ENCODE measurements at places on chromosomes 7 and 10.

DNA sequence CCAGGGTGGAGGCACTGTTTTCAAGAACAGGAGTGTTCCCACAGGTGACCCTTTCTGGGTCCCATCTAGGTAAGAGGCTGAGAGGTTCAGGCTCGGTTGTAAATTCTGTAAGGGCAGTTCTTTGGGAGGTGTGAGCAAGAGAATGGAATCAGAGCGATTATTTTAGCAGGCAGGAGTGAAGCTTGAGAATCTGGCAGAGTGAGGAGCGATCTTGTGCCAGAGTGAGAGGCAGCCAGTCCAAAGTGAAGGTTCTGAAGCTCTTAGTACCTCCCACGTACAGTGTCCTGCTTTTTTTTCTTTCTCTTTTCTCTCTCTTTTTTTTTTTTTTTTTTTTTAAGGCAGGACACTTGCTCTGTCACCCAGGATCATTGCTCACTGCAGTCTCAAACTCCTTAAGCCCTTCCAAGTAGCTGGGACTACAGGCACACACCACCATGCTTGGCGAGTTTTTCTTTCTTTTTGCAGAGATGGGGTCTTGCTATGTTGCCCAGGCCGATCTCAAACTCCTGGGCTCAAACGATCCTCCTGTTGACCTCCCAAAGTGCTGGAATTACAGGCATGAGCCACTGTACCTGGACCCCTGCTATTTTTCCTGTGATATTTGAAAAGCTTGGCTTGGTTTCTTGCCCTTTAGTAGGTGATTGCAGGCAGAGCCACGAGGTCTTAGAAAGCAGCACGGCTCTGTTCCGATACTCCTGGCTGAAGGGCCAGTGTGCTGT is 10.9 kb downstream of the POR start:
- no peak for DNase-seq

DNA sequence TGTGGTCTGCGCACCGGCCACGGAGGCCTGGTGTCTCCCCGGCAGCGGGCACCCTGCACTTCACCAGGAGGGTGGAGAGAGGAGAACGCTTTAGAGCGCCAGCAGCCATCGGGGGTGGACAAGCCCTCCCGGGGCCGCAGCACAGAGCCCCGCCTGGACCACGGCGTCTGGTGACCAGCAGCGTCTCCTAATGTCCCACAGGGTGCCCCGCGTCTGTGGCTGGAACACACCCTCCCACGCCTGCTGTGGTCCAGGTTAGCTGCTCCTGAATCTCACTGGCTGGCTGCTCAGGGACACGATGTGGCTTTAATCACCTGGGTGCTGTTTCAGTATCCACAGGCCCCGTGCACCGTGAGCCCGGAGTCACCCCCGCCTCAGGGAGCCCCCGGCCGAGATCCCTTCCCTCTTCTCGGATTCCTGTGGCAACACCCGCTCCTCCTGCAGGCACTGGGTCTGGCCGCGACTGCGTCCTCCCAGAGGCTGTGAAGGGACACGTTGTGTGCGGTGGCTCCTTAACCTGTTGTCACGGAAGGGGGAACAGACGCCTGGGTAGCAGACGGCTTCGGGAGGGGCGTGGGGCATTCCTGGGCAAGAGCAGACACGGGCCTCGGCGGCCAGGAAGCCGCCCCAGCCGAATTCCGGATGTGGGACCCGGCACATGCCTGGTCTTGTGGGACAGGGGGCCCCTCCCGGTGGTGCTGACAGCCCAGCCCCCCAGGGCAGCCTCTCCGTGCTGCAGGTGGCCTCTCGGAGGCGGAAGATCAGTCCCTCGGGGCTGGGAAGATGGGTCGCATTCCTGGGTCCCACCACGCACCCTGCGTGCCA is 78.9 kb downstream of the FOXL3 start:
- no peak for DNase-seq

- DNase-seq = no peak
Observed at GRCh38 chr7:131501422-131501821, 55.0 kb downstream of the PODXL start.

- DNase-seq = no peak
Observed at GRCh38 chr10:34699904-34700517, 115.1 kb downstream of the PARD3 start.

- DNase-seq = no peak
Observed at GRCh38 chr10:20745556-20746375, 151.3 kb downstream of the NEBL start.

- DNase-seq = no peak
Observed at GRCh38 chr7:6257675-6258074, 14.7 kb downstream of the CYTH3 start.

GRCh38 chr7:87253589-87254087 is 34.1 kb upstream of the TMEM243 start:
- no peak for DNase-seq

- no peak for DNase-seq
Observed at GRCh38 chr10:108970016-108970415, 953.3 kb downstream of the XPNPEP1 start.

- no peak for DNase-seq
Observed at GRCh38 chr7:131540491-131541162, 15.8 kb downstream of the PODXL start.

DNA sequence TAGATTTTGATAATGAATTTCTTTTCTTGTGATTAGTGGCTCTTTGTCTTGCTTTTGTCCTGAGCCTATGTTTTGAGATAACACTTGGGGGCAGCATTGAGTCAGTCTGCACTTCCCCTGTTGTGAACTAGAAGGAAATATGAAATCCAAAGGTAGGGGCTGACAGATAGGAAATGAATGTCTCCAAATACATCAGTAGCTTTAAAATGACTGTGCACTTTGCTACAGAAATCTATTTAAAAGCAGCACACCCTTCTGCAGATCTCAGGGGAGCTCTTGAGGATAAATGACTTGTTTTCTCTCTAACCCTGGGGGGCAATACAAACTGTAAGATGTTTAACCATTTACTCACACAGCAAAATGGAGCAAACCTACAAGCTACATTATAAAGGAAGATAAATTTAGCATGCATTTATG is 176.0 kb upstream of the MYO3A start:
- DNase-seq = no peak

- DNase-seq = no peak
Observed at GRCh38 chr7:1175967-1176851, 16.2 kb upstream of the ZFAND2A start.

GRCh38 chr7:24444666-24445440 is 128.4 kb upstream of the PALS2 start:
- DNase-seq = no peak

GRCh38 chr10:98460837-98461499 is 14.2 kb upstream of the HPS1 start:
- DNase-seq = no peak

DNA sequence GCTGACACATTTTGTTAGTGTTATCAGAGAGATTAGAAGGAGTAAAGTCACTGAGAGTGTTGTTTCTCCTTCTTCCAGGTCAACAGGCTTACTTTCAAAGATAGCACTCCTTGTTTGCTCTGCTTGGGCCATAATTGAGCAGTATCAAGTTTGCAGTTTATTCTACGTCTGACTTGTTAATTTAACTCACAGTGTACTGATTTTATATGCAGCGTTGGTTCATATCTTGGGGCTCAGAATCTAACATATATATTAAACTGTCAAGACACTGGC is 430.2 kb downstream of the EXOC4 start:
- DNase-seq = no peak

GRCh38 chr10:58175990-58176900 is 91.4 kb downstream of the IPMK start:
- no peak for DNase-seq

- DNase-seq = no peak
Observed at GRCh38 chr10:121696854-121697253, 98.6 kb upstream of the FGFR2 start.

DNA sequence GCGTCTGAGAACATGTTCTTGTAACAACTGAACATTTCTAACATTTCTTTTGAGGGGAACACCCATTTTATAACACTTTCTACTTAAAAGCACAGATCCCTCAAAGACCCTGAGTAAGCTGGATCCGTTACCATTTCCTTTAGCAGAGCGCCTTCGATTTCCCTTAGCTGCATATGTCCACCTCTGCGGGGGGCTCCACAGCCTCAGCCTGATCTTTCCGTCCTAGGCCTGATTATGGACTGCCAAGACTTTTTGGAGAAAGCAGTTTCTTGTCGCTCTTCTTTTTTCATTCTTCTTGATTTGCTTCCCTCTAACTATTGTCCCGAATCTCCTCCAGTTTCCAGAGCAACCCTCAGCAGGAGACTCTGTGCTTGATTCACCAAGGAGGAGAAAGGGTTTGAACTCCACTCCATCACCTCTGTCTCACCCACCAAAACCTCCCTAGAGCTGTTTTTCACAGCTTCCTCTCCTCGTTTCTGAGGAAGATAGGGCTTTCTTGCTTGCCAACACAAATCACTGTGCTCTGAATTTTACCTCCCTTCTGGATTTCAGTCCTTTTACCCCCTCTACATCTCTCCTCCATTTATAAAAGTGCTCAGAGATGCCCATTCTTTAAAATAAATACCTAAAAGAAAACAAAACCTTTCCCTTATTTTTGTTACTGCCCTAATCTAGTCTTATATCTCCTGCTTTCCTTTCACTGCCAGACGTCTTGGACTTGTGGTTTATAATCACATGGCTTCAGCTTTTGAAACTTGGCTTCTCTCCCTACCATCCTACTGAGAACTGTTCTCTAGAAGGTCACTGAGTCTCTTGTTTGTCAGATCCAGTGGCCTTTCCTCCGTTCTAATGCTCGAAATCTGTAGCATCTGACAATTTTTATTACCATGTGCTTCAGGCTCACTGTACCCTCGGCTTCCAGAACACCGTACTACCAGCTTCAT is 30.5 kb upstream of the ZRANB1 start:
- no peak for DNase-seq

GRCh38 chr10:103648636-103649532 is 155.4 kb downstream of the NEURL1 start:
- no peak for DNase-seq

DNA sequence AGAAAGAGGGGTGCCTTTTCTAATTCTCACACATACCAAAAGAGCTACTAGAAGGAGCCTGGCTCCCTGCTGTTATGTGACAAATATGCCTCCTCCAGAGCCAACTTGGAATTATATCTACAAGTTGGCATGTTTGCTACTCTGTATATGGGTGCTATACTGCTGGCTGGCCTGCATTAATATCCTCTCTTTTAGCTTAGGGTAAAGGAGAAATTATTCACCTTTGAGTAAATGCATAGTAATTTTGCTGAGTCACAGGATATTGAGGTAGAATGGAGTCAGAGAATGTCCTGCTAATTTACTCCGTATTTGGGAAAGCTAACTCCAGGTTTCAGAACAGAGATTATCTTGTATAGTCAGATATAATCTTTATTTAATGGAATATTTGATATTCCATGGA is 24.2 kb upstream of the LIPN start:
- no peak for DNase-seq

- no peak for DNase-seq
Observed at GRCh38 chr7:94133460-94133859, 129.3 kb upstream of the BET1 start.

DNA sequence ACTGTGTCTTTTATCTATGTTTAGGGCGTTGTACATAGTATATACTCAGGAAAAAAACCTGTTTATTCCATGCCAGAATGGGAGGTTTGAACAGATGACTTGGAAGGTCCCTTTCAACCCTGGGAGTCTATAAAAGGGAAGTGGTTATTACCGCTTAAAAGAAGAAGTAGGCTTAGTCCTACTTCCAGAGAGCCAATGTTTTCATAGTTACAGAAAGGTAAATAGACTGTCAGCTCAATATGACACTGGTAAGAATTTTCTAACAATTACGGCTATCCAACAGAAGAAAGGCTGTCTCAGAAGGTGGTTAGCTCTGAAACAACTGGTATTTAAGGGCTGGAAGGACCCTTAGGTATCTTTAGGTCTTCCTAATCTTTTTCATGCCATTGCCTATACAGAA is 1.1 kb upstream of the TFAM start:
- no peak for DNase-seq

DNA sequence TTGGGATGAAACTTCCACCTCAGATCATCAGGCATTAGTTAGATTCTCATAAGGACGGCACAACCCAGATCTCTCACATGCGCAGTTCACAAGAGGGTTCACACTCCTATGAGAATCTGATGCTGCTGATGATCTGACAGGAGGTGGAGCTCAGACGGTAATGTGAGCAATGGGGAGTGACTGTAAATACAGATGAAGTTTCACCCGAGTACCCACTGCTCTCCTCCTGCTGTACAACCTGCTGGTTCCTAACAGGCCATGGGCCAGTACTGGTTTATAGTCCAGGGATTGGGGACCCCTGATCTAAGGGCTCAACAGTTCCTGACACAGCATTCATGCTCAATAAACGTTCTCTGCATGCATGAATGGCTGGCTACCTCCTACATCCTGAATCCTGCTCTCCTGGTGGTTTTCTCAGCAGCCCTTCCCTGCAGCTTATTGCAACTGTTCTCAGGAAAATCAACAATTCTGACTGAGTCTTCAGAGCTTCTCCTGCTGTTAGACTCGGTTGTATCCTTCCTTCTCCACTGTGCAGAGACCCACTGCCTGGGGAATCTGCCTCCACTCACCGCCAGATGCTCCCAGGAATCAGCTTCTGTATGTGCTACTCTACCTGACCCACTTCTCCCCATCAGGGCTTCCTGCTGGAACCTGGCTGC is 17.4 kb downstream of the PDE6C start:
- no peak for DNase-seq

GRCh38 chr7:129423700-129424410 is 10.4 kb upstream of the STRIP2 start:
- DNase-seq = no peak

GRCh38 chr10:67665491-67665890 is 30.5 kb downstream of the CTNNA3 start:
- DNase-seq = no peak

- DNase-seq = no peak
Observed at GRCh38 chr10:88163572-88163971, 300.1 kb downstream of the PTEN start.

GRCh38 chr7:121879544-121879943 is 6.6 kb downstream of the PTPRZ1 start:
- no peak for DNase-seq

DNA sequence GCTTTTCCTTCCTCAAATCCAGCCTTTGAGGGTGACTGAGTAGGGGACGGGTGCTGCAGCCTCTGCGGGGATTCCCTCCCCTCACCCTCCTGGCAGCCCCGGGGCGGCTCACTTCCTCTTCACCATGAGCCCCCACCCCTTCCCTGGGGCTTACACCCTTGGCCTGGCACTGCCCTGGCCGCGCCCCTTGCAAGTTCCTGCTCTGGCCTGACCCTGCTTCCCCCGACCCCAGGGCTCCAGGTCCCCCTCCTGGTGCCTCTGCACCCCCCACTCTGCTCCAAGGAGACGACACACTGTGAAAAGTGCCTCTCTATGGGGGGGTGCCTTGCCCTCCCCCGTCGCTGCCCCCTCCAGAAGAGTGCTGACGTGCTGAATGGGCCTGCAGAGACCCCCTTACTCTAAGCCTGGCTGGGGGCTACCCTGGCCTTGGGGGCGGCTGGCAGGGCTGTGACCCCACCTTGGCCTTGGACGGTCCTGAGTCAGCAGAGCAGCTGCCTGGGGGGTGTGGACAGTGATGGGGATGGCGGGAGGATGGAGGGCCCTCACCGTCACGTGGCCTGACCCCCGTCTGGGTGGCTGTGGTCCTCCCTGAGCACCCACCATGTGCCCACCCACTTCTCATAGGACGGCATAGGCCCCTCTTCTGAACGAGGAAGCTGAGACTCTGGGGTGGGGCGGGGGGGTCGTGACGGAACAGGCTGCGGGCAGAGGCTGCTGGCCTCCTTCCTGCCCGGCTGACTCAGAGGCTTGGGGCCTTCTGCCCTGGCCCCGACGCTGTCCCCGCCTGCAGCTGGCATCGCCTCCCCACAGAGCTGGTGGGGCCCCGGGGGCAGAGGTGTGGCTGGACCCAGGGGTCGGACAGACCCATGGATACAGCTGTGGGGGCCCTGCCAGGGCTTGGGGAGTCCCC is 9.8 kb downstream of the LFNG start:
- no peak for DNase-seq

- no peak for DNase-seq
Observed at GRCh38 chr10:6757158-6757557, 177.1 kb upstream of the PRKCQ start.
